ENCODE measurements at places on chromosomes 4 and X. TPM values are rescaled to one million over a fixed set of nuclear protein-coding genes. Genes with fewer than 3 reads are reported as not detected.

GRCh38 chr4:185213877-185214276, 4.5 kb downstream of the SNX25 start:
- DNase-seq: peak; percentile 85

- no peak for DNase-seq
Observed at GRCh38 chrX:110251961-110252360, 65.9 kb downstream of the AMMECR1 start.

GRCh38 chrX:19760841-19761512, 126.4 kb downstream of the SH3KBP1 start:
- no peak for DNase-seq

DNA sequence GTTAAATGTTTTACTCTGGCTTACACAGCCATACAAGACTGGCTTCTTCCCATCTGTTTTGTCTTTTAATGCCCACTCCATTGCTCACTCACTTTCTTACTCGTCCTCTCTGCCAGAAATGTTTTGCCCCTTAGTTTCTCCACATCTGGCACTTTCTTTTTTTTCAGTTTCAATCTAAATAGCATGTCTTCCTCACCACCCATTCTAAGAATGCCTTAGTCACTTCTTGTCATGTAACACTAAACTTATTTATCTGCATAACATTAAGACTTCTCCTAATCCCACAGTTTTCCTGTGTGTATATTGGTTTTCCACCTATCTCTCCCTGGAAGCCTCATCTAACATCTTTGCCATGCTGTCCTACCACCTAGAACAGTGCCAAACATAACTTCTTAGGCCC, 119.3 kb downstream of the ADAMTS3 start:
- DNase-seq: no peak

DNA sequence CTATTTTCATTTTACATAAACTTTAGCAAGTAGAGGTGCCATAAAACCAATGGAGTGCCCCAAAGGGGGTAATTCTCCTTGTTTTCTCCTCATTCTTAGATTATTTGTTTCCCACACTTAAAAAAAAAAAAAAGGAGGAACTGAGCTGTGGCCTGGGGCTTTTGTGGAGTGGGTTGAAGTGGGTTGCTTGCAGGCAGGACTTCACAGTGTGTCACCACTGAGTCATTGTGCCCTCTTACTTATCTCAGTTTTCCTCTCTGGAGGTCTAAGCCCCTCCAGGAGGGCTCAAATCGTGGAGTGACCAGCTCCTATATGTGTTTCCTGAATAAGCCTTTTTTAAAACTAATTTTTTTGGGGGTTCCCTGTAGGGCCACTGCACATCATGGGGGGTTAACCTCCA, 69.0 kb downstream of the SLC16A2 start:
- no peak for DNase-seq

DNA sequence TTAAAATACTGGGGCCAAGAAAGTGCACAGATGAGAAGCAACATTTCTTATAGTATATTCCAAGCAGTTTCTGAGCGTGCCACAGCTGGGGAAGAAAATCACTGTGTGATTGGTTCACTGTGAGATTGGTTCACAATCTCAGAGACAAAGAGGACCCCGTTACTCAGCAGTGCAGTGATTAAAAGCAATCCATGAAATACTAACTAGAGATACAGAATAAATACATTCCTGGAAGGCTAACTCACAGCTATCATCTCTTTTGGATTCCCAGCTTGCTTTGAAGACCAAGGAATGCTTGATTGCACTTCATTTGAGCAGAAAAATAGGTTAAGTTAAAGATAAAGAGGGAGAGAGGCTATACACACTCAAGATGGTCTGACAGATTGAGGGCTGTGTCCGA, 132.1 kb upstream of the RAPGEF2 start:
- DNase-seq: no peak

- DNase-seq: peak; percentile 47
Observed at GRCh38 chr4:185472103-185472542, 590 bp upstream of the CCDC110 start.

DNA sequence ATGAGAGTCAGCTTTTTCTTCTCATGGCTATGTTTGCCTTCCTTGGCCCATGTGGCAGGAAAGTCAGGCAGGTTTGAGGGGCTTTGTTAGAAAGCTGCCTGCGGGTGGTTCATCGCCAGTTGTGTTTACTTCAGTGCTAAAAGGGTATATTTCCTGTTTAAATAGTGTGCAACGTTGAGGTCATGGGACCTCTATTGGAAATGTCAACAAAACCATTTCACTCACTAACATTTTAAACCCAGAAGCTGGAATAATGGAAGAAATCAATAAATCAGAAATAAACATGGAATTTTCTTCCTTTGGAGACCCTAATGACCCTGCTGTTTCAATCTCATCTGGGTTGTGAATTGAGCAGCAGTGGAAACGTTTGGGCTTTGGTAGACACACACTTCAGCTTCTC, 185.8 kb downstream of the ANKRD50 start:
- no peak for DNase-seq

DNA sequence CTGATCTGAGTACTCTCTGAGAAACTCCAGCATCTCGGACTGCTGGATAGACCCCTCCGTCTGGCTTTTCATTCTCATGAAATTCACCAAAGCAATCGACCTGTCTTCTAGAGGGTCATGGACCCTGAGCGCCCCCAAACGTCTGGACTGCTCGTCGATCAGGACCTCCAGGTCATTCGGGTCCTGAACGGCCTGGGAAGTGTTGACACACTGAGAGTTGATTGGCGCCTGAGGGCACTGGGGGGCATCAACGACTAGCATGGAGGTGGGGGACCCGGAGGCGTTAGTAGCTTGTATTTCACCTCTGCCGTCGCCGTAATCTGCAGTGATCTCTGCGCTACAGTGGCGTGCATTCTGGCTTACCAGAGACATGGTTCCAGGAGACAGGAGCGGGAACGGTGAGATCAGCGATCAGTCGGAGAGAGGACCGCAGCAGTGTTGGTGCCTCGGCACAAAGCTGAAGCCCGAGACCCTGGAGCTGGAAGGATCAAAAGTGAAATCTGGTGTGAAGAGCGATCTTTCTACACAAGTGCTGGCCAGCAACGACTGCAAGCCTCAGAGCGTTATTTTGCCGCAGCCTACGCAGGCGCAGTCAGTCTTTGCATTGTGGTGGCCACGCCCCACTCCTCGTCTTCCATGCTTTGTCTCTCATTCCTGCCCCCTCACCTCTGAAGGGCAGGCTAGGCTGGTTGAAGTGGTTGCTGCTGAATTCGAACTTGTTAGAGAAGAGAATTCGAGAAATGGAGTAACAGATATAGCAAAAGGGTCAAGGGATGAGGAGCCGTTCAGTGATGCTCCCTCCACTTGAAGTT, at the start of gene MAGEE2:
Gene MAGEE2, minus strand, starts transcription at position 575 of the 812 bp plus-strand sequence. Its CDS starts 203 bp downstream, at position 372.
- no peak for DNase-seq

DNA sequence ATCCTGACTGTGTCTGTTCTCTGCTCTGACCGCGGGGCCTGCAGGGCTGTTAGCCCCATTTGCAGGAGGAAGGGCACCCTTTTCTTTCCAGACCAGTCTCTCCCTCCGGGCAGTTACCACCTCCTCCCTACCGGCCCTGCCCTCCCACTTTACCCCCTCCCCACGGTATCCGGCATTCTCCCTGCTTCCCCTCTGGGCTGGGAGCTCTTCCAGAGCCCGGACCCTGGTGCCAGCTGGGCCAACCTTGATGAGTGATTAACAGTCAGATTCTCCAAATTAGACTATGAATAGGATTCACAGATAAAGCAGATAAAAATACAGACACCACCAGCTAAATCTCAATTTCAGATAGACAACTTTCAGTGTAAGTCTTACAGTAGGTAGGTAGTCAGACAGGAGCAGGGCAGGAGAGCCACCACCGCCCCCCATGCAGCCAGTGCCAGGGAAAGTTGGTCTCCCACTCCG, 23.4 kb upstream of the WFS1 start:
- DNase-seq: no peak

GRCh38 chr4:110004556-110004955, 91.9 kb downstream of the EGF start:
- no peak for DNase-seq

GRCh38 chrX:53261355-53261972, 19.9 kb downstream of the IQSEC2 start:
- no peak for DNase-seq

DNA sequence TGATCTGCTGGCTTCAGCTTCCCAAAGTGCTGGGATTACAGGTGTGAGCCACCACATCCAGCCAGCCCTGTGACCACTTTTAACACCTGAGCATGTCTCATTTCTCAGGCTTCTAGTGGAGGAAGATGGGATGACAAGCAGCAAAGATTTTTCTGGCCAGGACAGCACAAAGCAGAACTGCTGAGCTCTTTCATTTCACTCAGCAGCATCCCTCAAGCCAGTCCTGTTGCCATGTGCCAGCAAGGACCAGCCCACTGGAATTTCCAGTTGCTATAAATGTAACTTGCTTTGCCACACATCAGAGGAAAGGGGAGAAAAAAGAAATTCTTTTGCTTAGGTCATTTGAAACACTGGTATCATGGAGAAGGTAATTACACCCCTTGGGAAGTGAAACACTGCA, 75.9 kb downstream of the SLC9A7 start:
- DNase-seq: no peak

DNA sequence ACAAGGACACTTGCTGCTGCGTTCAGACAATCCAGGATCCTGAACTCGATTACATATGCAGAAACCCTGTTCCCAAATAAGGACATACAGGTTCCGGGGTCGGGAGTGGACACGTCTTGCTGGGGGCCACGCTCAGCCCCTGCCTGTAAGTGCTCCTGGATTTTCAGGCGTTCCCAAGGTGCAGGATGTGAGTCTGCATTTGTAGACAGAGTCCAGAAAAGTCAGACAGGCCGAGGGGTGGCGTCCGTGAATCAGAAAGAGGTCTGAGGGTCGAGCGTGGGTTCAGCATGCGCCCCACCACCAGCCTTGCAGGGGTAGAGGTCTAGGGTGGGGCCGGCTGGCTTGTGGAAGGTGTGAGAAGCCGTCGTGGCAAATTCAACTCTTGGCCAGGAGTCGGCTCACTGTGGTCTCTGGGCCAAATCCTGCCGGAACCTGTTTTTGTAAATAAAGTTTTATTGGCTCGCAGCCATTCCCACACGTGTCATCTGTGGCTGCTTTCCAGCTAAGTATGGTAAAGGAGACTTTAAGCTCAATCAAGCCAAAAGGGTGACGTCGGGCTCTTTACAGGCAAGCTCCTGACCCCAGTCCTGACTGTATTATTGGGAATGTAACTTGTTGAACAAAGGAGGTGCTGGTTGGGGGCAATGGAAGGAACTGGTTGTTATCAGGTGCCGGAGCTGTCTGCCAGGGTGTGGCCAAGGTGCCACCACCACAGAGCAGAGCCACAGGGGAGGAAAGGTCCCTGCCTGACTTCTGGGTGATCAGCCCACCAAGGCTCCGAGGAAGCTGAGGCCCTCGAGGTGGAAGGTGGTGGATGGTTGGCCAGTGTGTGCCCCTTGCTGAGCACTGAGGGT, 7.4 kb downstream of the DOK7 start:
- DNase-seq: no peak

- DNase-seq: peak; percentile 31
Observed at GRCh38 chr4:41647383-41647782, 101.1 kb downstream of the PHOX2B start.

- DNase-seq: peak; percentile 53
Observed at GRCh38 chr4:122758033-122758432, 25.5 kb downstream of the BBS12 start.

DNA sequence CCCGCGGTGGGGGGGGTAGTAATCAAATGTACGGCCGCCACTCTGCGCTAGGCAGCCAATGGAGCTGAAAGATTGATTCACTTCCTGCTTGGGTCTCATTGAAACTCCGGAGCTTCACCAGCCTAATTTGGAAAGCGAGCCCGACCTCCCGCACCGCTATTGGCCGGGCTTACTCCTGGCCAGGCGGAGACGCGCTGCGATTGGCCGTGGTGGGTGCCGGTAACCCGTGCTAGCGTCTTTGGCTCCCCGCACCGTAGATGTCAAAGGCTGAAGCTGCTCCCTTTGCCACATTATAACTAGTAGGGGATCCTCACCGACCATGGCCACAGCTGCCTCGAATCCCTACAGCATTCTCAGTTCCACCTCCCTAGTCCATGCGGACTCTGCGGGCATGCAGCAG, at the start of gene POU3F4:
Gene POU3F4, plus strand, starts transcription at position 285 of the 400 bp plus-strand sequence. Its CDS starts 35 bp downstream, at position 320.
- DNase-seq: no peak

The UGT2A1 gene
- not detected for polyA plus RNA-seq

The CFAP99 gene
- not detected for polyA plus RNA-seq

The SH3TC1 gene
- 112 TPM for polyA plus RNA-seq

The F9 gene
- polyA plus RNA-seq: not detected

The OPN1LW gene
- polyA plus RNA-seq: not detected

The NSUN7 gene
- 0.75 TPM for polyA plus RNA-seq

The FGG gene
- polyA plus RNA-seq: not detected

The HSD17B10 gene
- 35.6 TPM for polyA plus RNA-seq

All from B cell (primary cell).